IPS-NIHi11 (cell line): ENCODE measurements at places on chromosomes 3 and 15.

DNA sequence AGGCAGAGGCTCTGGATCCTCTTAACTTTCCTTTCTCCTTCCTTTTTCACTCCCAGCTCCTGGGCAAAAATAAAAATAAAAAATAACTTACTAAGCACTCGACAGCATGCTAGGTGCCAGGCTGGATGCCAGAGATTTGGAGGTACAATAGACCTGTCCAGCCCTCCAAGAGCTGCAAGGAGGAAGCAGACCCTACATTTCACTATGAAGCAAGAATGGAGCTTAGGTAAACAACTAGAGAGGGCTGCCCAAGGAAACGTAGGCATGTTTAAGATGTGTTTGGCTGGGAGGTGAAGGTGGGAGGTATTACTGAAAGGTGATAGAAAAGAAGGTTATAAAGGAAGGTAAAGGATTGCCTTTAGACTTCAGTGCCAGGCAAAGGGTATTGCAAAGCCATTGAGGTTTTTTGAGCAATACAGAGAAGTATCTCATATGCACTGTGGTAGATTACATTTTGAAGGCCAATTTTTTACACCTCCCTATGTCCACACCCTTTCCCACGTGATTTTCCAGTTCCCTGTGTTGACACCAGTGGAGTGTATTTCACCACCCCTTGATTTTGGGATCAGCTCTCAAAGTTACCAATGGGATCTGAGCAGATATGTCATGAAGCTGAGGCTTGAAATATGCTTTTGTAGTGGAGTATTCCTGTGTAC, 69.1 kb downstream of the DCLK3 start:
- DNase-seq, result no peak

GRCh38 chr15:58399739-58400138, 32.1 kb upstream of the LIPC start:
- DNase-seq, result no peak

DNA sequence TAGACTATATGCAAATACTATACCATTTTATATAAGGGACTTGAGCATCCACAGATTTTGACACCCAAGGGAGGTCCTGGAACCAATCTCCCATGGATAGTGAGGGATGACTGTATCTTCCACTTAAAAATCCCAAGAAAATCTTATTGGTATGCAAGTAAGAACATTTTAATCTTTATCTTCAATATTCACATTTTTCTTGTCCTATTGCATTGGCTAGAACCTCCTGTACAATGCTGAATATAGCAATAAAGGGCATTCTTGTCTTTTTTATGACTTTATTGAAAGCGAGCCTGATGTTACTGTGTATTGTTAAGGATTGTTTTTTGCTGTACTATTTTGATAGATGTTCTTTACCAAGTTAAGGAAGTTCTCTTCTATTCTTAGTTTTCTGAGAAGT, 36.9 kb downstream of the MYLK start:
- DNase-seq, result no peak

DNA sequence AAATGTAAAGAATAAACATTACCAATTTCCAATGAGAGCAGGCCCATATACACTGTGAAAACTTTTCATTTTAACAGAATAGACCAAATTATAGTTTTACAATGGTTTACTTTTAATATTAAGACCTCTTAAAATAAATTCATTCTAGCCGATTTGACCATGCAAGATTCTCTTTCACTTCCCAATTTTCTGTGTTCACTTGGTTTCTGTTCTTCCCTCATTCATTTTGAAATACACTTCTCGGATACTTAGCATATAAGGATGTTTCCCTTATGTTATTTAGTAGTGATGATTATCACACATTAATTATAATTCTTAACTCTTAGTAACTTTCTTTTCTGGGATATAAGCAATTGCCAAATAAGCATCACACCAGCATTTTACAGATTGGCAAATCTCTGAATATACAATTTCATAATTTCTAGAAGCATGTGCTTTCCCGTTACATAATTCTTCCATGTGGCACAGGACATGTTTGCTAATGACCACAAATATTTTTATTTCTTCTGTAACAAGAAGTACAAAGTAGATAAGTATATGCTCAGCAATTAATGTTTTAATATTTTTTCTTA, 13.9 kb downstream of the OR5H15 start:
- DNase-seq, result no peak

DNA sequence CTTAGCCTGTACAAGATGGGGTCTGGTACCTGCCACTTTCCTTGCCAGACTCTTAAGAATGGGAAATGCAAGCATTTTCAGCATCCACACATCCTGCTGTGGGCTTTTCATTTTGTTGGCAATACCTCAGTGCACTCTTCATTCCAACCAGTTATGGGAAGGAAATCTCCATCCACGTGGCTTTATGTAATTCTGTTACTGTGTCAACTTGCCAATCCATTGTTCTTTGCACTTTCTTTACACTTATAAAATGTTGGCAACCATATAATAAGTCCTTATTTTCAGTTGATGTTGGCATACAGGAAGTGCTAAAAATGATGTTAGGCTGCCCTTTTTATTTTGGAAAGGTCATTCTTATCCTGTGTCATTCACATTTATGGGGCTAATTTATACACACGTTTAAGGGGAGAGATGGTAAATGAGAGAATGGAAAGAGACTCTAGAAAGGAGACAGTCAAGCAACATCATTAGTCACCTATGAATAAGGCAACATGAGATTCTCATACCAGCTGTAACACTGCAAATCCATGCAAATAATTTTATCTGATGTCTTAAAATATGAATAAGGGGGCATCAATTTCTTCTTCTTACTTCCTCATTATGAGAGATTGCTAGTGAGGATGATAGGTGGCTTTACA, 238.7 kb downstream of the CHST2 start:
- no peak for DNase-seq

GRCh38 chr15:60384053-60384452, 13.7 kb downstream of the ANXA2 start:
- DNase-seq, result no peak

GRCh38 chr3:134311265-134311664, 60.6 kb upstream of the RYK start:
- DNase-seq, result no peak

GRCh38 chr15:62066663-62067447, at the start of gene C2CD4A:
C2CD4A (plus strand) TSS chr15:62066977; CDS start chr15:62067614, 637 bp downstream.
- DNase-seq, result peak; percentile 83

- no peak for DNase-seq
Measured at GRCh38 chr3:56725175-56725574, 42.1 kb upstream of the TASOR start.

DNA sequence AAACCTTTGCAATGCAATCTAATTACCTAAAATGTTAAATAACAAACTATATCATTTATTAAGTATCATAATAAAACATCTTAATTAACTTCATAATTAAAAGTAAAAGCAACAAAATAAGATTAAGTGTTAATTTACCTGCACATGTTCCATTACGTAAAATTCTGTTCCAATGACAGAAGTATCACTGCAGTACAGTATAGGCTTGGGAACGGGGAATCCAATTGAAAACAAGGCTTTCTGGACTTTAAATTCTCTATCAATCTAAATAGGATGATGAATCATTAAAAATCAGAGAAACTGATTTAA, 17.1 kb downstream of the ACAD11 start:
- no peak for DNase-seq

DNA sequence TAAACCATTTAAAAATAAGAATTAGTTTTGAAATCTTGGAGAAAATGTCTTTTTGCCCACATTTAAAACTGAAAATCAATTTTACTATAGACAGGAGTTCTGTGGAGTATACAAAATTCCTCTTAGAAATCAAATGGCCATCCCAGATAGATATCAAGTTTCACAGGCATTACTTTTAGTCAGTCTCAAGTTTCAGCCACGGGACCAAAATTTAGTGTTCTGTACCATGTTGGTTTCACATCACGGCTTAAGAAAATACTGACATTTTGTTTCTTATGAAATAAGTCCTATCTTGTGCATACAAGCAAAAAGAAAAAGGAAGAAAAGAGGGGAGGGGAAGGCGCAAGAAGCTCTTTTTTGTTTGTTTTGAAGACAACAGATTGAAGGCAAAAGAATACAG, 45.7 kb downstream of the EIF2AK4 start:
- no peak for DNase-seq

- DNase-seq, result no peak
Measured at GRCh38 chr3:33392703-33393125, 47.5 kb downstream of the UBP1 start.

DNA sequence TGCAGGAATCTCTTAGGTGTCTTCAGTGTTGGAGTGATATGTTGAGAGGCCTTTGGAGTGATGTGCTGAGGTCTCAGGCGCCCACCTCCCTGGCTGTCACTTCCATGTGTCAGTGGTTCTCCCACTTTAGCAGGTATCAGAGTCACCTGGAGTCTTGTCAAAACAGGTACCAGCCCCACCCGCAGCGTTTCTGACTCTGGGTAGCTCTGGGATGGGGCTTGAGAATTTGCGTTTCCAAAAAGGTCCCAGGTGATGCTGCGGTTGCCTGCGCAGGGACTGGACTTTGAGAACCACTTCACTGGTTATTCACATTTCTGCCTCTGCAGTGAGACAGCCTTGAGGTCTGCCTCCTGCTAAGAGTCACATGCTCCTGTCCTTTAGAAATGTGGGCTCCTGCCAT, 15.5 kb downstream of the UMPS start:
- DNase-seq, result no peak

DNA sequence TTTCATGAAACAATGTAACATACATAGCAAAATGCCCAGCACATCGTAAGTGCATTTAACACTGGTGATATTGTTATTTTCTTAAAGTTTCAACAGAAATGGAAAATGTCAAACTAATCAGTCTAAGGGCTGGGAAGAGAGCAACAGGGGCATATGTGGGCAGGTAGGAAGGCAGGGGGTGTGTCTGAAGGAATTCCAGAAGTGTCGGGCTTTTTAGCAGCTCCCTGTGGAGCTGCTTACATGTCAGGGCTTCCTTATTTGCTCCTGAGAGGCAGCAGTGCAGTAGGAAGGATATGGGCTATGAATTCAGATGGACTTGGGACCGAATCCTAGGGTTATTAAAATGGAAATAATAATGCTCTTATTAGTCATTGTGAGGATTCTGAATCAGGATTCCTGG, 311.6 kb downstream of the CLSTN2 start:
- no peak for DNase-seq

- no peak for DNase-seq
Measured at GRCh38 chr3:154086286-154086685, 34.9 kb upstream of the ARHGEF26 start.

DNA sequence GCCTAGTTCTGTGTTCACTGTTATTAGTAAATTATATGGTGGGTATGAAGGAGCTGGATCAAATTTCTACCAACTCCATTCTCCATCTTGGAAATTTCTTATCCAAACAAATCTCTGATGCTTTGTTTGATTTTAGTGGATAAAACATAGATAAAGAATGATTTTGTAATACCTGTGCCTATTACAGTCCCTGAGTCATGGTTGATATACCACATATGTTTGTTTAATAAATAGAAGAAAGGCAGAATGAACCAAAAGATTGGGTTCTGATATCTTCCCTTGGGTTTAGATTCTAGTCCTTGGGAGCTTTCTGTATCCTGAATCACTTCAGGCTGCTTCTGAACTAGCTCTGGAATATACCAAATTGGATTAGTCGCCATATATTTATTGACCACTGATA, 203.6 kb downstream of the PDCD6IP start:
- no peak for DNase-seq

DNA sequence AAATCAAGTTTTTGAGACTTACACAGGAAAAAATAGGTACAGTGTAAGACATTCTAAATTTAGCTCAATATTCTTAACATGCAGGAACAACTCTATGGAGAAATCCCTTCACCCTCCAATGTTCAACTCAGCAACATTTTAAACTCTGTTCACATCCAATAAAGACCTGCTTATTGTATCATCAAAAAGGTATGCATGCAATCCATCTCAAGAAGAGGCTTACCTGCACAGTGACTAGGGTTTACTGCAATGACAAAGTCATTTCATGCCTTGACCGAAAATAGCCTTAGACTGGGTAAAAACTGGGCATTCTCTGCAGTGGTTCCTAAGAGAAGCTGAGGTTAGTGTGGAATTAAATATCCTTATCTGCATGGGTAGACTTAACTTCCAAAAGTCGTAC, 80.5 kb downstream of the MAGI1 start:
- no peak for DNase-seq

- no peak for DNase-seq
Measured at GRCh38 chr3:181839916-181840297, 128.2 kb downstream of the SOX2 start.

- no peak for DNase-seq
Measured at GRCh38 chr3:187931770-187932278, 186.6 kb upstream of the BCL6 start.

GRCh38 chr3:47989981-47990440, 26.2 kb downstream of the MAP4 start:
- DNase-seq, result peak; percentile 85

DNA sequence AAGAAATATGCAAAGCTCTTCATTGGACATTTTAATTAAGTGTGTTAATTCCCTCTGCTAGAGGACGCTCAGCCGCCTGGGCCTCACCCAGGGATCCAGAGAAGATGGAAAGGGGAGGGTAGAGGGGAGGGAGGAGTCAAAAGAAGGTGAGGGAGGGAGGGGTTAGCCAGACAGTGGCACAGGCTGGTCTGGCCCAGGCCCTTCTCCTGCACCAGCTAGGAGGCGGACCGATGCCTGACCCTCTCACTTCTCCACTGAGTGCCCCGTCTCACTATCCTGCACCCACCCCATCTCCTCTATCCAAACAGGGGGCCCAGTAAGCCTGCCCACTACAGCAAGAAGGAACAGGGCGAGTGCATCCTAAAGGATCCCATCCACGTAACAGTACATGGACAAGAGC, 22.9 kb downstream of the RAB6B start:
- DNase-seq, result no peak

DNA sequence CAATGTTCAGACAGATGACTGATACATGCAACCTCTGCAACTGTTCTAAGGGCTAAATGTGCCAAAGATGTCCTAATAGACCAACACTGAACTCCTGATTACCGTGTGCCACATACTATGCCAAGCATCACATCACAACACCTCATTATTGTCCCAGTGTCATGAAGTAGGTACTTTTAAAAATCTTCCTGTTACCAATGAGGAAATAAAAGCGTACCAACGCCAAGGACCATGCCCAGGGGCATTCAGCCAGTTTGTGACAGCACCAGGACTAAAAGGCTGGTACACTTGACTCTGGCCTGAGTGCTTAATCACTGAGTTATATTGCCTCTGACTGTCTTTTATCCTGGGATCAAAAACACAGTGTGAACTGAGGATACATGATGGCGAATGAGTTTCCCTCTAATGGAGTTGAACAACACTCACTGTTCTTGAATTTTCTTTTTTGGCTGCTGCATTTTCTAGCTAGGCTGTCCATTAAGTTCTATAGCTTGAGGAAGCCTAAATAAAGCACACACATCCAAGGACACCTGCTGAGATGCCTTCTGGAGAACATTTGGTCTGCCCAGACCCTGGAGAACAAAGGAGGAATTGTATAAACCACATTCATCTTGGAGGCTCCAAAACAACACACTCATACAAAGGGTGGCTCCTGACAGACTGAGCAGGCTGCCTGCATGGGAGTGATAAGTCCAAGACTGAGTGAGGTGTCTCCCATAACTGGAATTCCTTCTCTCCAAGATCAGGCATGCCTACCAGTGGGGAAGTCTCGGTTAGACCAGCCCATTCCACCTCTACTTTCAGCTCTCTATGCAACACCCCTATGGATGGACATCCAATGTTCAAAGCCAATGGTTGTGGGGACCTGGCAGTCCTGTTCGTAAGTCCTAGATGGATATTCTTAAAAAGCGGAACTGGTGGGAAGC, 126.7 kb upstream of the PRICKLE2 start:
- DNase-seq, result no peak
